Inflammatory macrophage (primary cell): ENCODE measurements at places on chromosomes 4 and X.

DNA sequence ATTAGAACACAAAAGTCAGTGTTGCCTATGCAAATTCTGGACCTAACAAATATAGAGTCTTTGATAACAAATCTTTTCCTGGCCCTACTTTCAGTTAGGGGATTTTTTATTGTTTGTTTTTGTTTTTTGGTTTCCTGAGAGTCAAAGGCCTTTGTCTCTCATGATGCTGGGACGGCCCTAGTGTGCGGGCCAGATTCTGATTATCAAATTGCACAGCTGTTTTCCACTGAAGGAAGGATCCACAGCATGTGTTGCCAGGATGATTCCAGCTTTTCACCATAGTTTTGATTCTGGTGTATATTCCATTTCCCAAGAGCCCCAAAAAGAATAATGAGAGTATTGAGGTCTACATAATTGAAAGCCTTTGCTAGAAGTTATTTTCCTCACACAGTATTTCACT, 248.2 kb downstream of the CAMK2D start:
- no peak for DNase-seq

GRCh38 chr4:150436598-150437370, 145.2 kb upstream of the MAB21L2 start:
- DNase-seq, result no peak

DNA sequence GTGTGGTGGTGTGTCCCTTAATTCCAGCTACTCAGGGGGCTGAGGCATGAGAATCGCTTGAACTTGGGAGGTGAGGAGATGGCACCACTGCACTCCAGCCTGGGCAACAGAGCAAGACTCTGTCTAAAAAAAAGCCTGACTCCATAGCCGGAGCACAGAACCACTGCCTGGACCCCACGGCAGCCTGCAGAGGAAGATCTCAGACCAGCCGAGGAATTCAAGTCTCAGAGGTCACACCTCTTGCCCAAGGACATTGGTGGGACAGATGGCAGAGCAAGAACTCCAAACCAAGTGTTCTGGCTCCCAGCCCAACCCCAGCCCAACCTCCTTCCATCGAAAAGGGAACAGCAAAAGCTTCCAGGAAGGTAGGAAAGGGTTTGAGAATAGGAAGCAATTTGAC, 70.8 kb downstream of the SMIM20 start:
- no peak for DNase-seq

- no peak for DNase-seq
These were observed 8.9 kb downstream of the POLA1 start for GRCh38 chrX:24702362-24703184.

- DNase-seq, result no peak
These were observed 12.6 kb downstream of the DCLK2 start for GRCh38 chr4:150090836-150091235.

GRCh38 chrX:64782923-64783322, 193.3 kb downstream of the ZC4H2 start:
- no peak for DNase-seq

- no peak for DNase-seq
These were observed 236.1 kb downstream of the MGST2 start for GRCh38 chr4:139901531-139902320.

DNA sequence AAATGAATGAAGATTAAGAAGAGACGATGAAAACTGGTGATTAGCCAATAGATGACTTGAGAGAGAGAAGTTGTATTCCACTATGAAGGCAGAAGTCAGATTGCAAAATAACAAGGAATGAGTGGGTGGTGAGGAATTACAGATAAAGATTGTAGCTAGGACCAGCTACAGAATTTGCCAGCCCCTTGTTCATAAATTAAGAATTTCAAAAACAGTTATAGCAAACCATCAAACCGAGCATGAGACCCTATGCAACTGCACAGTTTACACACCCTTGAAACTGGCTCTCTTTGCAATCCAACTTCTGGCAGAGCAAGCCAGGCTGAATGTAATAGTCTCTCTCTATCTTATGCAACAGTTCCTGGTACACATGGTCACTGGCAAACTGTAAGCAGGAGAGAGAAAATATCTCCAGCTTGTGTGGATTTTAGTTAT, 35.2 kb downstream of the STAP1 start:
- peak; percentile 74 for DNase-seq

DNA sequence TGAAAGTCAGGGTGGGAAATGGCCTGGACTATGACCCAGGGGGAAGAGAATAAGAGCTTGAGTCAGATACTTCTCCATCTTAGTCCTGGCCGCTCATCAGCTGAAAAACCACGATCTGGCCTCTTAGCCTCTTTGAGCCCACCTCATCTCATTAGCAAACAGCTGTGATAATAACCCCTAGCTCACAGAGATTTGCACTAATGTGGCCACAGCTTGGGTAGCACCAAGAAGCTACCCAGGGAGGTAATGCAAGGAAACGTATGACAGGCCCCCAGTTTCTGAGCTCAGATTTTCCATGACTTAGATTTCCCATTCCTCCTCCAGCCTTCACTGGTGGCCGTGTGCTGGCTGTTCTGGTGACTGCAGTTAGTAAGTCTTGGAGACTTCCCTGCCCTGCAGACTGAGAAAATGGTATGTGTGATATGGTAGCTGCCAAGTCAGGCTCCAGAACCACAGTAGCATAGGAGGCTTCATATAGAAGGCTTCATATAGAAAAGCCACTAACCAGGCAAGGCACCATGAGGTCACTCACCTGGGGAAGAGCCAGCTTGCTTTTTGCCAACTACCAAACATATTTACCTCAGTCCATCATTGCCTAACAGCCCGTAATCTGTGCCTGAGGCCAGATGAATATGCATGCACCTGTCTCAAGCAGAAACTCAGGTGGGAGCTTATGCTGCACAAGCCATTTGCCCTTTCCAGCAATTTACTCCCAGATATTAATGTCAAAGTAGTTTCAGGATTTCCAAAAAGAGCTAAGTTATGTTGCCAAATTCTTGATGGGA, 51.4 kb upstream of the GABRE start:
- no peak for DNase-seq

DNA sequence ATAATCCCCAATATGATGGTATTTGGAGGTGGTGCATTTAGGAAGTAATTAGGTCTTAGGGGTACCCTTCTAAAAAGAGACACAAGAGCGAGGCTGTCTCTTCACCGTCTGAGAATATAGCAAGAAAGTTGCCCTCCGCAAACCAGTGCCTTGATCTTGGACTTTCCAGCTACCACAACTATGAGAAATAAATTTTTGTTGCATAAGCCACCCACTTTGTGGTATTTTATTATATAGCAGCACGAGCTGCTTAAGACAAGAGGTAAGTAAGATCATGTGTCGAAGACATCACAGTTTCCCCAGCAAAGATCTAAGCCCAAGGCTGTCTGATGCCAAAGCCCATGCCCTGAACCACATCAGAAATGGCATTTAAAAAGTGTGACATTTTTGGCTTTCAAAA, 9.6 kb upstream of the EXOSC9 start:
- DNase-seq, result no peak

DNA sequence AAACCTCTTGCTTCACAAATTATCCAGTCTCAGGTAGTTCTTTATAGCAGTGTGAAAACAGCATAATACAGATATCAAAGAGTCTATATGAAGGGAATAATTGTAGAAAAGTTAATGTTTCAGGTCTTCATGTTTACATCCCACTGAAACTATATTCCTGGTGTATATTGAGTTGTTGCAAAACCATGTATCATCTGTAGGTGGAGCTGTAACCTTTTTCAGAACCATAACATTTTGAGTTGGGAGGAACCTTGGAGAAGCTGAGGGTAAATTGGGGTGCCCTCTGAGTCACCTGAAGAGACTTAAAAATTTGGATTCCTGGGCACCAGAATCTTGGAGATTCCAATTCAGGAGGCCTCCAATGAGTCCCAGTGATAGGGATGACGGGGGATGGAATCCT, 51.9 kb upstream of the TAPT1 start:
- DNase-seq, result no peak

DNA sequence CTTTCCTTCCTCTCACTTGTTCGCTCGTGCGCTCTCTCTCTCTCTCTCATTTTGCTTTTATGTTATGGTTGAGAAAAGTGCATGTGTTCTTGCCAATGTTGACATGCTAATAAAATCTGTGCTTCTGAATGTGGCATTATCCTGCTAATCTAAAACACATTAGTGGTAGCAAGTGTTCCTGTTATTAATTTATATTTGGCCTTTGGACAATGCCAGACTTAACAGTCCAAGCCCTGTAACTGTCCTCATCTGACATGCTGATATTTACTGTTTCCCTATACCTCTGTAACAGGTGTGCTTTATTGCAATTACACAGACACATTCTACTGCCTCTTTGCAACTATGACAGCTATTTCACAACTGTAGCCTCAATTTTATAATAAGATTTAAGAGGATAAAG, 2.7 kb downstream of the PPARGC1A start:
- DNase-seq, result no peak

GRCh38 chr4:55808186-55808585, 11.4 kb upstream of the EXOC1L start:
- DNase-seq, result no peak

DNA sequence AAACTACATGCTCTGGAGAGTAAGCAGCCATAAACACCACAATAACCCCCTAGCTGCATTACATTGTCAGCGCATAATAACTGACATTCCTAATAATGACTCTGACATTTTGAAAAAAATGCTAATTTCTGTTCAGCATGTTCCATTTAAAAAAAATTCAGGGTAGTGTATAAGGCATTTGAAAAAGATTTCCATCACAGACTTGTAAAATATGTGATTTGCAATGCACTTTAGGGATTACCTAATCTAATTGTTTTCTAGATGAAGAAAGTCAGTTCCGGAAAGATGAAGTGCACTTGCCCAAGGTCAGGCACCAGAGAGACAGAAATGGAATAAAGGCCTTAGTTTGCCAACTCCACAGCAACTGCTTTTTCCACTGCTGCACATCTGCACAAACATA, 55.3 kb downstream of the FANCB start:
- peak; percentile 19 for DNase-seq

GRCh38 chr4:74424111-74424510, 20.8 kb upstream of the AREG start:
- DNase-seq, result no peak

GRCh38 chr4:138959097-138959815, 56.3 kb upstream of the NOCT start:
- peak; percentile 85 for DNase-seq

DNA sequence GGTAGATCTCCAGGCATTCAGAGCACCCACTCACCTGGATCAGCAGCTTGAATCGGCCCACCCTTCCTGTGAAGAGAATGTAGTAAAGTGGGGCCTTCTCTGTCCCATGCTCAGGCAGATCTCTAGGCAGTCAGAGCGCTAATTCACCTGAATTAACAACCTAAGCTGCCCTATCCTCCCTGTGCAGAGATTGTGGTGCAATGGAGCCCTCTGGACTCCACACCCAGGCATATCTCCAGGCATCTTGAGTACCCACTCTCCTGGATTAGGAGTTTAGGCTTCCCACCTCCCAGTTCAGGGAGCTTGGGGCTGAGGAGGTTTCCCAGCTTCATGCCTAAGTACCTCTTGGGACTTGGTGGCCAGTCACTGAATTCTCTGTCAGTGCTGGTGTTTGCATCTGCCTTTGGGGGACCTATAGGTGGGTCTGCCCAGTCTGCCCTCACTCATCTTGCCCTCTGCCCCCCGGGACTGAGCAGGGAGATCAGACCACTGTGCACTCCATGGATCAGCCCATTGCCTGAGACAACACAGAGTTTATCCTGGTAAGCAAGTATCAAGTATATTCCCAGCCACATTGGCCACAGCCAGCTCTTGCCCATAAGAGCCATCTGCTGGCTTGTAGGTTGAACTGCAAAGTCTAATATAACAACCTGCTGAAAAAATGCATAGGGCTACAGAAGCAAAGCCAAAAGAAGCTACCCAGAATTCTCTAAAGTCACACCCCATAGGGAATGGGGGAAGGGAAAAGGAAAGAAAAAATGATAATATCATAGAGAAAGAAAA, 372.9 kb downstream of the KLHL13 start:
- DNase-seq, result no peak

DNA sequence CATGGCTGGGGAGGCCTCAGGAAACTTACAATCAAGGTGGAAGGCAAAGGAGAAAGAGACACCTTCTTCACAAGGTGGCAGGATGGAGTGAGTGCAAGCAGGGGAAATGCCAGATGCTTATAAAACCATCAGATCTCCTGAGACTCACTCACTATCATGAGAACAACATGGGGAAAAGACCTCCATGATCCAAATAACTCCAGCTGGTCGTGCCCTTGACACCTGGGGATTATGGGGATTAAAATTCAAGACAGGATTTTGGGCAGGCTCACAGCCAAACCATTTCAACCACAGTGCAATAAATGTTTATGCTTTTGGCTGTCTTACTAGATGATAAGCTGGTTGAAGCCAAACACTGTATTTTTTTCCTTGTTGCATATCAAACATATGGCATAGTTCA, 1112.4 kb downstream of the STIM2 start:
- no peak for DNase-seq

DNA sequence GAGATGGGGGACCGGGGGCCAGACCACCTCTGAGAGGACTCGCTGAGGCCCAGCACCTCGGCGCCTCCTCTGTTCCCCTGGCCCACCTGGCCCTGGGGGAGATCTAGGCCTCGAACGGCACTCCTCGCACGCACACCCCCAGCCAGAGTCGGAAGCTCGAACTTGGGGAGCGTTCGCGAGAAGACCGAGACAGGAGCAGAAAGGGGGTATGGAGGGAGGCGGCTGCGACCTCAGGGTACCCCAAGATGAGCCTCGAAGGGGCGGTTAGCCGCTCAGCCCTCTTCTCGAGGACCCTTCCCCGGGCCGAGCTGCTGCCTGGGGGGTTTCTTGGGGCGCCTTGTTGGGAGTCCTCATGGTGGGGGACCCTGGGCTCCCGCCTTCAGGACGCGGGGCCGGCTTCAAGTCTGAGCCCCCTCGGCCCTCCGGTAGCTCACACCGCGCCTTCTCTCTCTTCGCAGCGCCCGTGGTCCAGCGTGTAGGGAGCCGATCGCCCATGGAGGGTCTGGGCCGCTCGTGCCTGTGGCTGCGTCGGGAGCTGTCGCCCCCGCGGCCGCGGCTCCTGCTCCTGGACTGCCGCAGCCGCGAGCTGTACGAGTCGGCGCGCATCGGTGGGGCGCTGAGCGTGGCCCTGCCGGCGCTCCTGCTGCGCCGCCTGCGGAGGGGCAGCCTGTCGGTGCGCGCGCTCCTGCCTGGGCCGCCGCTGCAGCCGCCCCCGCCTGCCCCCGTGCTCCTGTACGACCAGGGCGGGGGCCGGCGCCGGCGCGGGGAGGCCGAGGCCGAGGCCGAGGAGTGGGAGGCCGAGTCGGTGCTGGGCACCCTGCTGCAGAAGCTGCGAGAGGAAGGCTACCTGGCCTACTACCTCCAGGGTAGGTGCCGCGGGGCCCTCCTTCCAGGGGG, 706 bp downstream of the DUSP9 start:
- DNase-seq, result no peak

- peak; percentile 44 for DNase-seq
These were observed 11.8 kb upstream of the ZNF630 start for GRCh38 chrX:48083212-48083611.

- peak; percentile 48 for DNase-seq
These were observed 24.9 kb upstream of the C1QTNF7 start for GRCh38 chr4:15402974-15403373.

DNA sequence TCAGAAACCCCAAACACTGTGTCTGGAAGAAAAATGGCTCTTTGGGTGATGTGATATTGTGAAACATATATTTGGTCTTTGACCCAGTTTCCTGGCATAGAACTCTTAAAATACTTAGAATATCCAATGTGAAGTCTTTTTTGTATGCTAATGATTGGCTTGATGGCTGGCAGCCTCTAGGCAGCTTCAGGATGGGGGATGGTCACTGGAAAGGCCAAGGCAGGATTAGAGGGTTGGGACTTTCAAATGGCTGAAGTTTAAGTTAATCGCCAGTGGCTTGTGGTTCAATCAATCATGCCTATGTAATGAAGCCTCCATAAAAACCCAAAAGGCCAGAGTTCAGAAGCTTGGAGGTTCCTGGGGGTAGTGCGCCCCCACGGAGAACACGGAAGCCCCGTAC, 33.5 kb upstream of the ESX1 start:
- no peak for DNase-seq

GRCh38 chr4:150482581-150482980, 99.4 kb upstream of the MAB21L2 start:
- DNase-seq, result no peak
